ENCODE measurements at places on chromosomes 1 and 21. TPM values are rescaled to one million over a fixed set of nuclear protein-coding genes. Genes with fewer than 3 reads are reported as not detected.

Gene SLC6A17
- total RNA-seq, result not detected

- no peak for DNase-seq
Observed at GRCh38 chr1:169261884-169262283, 105.7 kb downstream of the NME7 start.

- no peak for DNase-seq
Observed at GRCh38 chr1:184656221-184656620, 98.4 kb downstream of the EDEM3 start.

GRCh38 chr1:73644198-73644597 is 553.8 kb downstream of the LRRIQ3 start:
- no peak for DNase-seq

DNA sequence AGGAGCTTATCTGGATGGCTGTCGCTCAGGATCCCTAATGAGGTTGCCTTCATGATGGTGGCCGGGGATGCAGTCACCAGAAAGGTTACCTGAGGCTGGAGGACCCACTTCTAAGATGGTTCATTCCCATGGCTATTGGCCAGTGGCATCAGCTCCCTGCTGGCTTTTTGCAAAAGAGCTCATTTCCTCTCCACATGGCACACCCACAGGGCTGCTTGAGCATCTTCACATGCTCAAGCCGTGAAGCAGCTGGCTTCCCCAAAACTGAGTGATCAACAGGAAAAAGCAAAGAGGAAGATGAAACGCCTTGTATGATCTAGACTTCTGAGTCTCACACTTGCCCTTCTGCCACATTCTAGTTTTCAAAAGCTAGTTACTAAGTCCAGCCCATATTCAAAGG is 124.6 kb upstream of the CXADR start:
- no peak for DNase-seq

- no peak for DNase-seq
Observed at GRCh38 chr1:244315996-244316395, 135.7 kb downstream of the ADSS2 start.

Gene ARID4B
- total RNA-seq, result 163 TPM

Gene FCRL2
- 0.44 TPM for total RNA-seq

DNA sequence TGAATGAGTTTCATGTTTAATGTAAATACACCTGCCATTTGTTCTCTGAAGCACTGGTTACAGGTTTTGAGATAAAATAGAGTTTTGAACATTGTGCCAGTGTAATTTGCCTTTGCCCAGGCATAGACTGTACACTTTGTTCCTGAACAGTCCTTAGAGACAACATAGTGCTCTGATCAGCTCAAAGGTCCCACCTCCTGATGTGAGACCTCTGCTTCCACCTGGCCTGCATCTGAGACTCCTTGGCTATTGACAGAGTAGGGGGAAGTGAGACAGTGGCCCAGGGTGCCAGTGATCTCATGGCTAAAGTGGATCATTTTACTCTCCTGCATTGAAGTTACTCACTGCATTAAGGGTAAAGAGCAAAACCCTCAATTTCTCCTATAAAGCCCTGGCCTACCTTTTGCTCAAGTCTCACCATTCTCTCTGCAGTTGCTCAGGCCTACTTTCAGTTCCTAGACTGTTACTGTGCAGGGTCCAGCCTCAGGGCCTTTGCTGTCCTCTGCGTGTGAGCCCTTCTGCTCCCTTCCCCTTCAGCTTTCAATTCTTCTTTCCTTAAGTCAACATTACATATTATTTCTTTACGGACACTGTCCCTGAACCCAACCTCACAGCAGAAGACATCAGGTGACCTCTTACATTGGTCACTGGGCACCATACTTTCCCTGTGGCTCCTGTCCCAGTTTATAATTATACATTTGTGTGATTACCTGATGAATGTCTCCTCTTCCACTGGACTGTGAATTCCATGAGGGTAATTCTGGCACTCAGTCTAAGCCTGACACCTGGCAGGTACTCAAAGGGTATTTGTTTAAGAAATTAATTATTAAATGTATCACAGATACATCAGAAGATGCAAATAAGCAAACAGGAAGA is 142.9 kb downstream of the ROR1 start:
- no peak for DNase-seq

Gene TIE1
- total RNA-seq, result not detected

GRCh38 chr1:216723274-216723780 is at the start of gene ESRRG:
Gene ESRRG, minus strand, starts transcription at chr1:216723429. Its CDS starts 130 bp downstream, at chr1:216723299.
- DNase-seq, result no peak

DNA sequence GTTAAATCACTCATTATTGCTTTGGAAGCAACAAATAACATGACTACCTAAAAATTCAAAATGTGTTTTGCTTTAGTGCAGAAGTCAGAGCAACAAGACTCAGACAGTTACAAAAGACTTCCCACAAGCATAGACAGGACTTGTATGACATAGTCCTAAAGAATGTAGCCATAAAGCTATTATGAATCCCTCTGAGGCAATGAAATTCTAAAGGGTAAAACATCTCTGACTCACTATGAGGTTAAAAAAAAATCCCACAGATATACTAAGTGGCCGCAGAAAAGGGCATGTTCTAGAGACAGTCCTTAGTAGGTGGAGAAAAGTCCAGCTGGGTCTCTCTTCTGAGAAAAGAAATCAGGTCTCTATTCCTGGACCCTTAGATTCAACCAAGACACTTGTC is 4.9 kb downstream of the PRKAB2 start:
- no peak for DNase-seq

Gene CLIC6
- total RNA-seq, result 0.25 TPM

Gene ROR1
- not detected for total RNA-seq

DNA sequence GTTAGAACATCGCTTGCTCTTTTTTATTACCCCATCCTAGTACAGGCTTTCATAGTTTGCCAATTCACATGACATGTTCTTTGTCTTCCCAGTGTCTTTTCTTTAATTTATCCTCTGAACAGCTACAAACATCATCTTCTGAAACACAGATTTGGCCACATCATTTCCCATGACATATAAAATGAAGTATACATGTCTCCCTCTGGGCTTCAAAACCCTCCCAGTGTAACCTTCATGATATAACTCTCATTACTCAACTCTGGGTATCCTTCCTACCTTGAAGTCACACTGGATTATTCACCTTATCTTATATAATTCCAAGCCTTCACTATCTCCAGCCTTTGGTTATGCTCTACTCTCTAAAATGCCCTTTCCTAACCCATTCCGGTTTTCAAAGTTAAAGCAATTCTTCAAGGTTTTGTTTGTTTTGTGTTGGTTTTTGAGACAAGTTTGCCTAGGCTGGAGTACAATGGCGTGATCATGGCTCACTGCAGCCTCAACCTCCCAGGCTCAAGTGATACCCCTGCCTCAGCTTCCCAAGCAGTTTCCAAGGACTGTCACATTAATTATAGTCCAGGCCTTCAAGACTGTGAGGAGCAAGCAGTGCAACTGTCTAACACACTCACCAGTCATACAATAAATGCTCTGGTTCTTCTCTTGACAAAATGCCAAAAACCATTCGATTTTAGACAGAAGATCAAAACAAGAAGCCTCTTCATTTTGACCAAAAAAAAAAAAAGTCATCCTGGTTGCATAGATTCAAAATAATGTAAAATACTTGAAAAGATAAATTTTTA is 5.8 kb downstream of the RGS1 start:
- DNase-seq, result no peak

DNA sequence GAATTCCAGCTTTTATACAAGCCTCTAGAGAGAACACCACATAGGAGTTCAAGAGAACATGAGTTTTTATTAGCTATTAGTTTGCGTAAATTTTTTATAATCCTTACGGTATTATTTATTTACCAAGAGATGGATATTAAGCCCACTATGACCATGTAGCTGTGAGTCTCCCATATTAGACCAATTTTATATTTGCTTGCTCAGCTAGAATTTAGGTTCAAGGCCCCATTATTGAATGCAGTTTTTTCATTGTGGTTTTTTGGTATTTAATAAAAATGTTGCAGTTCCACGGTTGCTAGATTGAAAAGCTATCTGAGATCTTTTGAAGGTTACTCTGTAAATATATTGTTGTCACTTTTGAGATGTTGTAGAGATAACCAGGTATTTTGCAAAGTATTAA is 2.9 kb downstream of the PPP1R8 start:
- no peak for DNase-seq

Gene ADAMTS5
- total RNA-seq, result not detected

Gene RNPC3
- total RNA-seq, result 53.9 TPM

GRCh38 chr1:63010913-63011660 is 227.2 kb downstream of the ATG4C start:
- DNase-seq, result no peak

DNA sequence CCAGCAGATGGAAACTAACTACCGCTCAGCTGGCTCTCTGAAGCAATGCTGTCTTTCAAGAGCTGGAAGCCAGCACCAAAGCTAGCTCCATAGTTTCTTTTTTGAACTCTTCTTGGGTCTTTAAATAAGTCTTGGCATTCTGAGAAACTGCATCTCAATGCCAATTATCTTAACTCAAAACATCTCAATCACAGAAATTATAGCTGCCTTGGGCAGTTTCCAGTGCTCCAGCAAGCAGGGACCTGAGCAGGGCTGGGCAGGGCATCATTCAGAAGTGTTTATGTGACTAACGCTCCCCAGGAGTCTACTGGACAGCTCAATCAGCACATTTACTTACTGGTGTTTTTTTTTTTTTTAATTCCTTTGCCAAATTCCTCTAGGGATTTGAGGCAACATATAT is 18.3 kb upstream of the PADI4 start:
- no peak for DNase-seq

DNA sequence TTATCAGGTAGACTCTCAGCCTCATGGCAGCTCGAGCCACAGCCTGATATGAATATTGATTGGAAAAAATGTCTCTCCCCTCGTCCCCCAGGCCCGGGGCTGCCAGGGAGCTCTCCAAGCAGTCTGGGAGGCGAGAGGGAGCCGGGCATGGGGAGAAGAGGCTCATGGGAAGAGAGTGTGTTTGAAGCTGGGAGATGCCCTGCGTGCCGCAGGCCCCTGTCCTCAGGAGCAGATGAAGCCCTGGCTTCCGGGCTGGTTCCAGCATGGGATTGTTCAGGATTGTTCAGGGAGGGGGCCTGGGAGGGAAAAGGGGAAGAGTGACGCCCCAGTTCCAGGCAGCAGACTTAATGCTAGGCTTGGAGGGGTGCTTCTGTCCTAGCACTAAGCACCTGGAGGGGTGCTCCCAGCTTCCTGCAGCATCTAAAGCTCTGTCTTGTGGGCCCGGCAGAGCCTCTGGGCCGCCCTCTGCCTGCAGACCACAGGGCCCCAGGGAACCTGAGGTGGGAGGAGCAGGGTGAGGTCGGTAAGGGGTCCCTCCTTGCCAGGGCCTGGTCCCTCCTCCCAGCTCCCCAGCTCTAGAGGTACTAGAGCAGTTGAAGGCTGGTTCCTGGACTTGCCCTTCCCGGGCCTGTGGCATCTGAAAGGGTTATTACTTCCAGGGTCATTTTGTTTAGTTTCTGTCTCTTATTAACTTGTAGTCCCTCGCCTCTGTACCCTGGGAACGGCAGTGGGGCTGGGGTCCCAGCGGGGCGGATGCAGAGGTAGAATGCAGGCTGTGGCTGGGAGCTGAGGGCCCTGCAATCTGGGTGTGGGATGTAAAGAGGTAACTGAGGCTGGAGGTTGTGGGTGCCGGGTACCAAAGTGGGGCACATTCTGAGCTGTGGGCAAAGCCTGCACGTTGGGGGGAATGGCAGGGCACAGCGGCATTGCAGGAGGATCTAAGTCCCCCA is 334.8 kb upstream of the VAMP3 start:
- DNase-seq, result no peak

Gene RAVER2
- 1.6 TPM for total RNA-seq

GRCh38 chr1:167538657-167539056 is 14.9 kb downstream of the CREG1 start:
- no peak for DNase-seq

GRCh38 chr1:180247061-180247460 is 17.0 kb downstream of the LHX4 start:
- DNase-seq, result no peak

Gene NFIA
- total RNA-seq, result 5.2 TPM

DNA sequence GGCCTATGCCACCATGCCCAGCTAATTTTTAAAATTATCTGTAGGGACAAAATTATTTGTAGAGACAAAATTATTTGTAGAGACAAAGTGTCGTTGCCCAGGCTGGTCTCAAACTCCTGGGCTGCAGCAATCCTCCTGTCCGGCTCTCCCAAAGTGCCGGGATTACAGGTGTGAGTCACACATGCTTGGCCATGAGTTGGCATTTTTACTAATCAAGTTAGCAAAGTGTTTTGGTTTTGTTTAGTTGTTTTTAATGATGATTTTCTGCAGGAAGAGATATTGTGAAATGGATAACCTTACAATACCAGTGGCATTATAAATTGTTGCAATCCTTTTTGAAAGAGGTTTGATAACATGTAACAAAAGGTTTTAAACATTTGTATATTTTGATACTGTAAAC is 65.3 kb upstream of the MAGI3 start:
- no peak for DNase-seq

Gene PDC
- total RNA-seq, result not detected

- DNase-seq, result no peak
Observed at GRCh38 chr1:67882196-67882958, 49.1 kb upstream of the GNG12 start.

- no peak for DNase-seq
Observed at GRCh38 chr1:167200272-167200671, 20.4 kb upstream of the POU2F1 start.

Gene GPR37L1
- not detected for total RNA-seq

- no peak for DNase-seq
Observed at GRCh38 chr21:27108701-27109100, 141.8 kb upstream of the ADAMTS5 start.

DNA sequence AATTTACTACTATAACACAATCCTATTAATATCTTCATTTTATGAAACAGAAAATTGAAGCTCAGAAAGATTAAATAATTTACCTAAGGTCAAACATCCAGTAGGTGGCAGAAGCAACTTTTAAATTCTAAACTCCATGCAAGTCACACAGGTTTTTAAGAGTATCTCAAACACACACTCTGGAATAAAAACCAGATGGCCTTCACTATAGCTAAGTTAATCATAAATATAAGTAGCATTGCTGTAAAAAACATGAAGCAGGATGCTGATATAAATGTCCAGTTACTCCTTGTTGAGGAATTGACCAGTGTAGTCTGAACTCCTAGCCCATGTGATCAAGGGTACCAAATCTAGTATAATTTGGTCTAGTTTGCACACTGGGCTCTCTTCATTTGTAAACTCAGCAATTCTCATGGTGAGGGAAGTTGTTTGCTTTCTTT is 9.4 kb upstream of the FMO3 start:
- no peak for DNase-seq

All from T-helper 17 cell (primary cell).